ENCODE measurements at places on chromosomes 7 and 10.

DNA sequence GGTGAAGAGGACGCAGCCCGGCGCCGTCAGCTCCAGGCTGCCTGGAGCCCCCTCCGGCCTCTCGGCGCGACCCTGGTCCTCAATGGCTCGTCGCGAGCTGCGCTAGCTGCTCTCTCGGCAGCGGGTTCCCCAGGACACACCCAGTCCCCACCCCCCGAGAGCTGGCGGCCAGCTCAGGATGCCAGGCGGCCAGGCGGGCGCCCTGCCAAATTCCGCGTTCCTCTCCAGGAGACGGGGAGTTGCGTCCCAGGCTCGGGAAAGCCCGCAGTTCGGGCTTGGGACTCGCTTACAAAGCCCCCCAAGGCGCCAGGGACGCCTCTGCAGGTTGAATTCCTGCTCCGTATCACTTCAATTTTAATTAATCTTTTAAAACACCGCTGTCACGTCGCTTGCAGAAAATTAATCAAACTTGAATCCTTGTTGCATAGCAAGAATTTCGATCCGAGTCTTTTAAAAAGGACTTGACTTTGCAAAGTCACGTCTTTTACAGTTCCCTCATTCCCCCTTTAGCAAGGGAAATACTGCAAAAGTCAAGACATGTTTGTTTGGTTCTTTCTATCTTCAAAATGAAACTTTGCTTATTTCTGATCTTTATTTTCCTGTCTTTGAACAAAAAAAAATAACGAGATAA lies 28.2 kb downstream of the SKIDA1 start:
- DNase-seq: peak; percentile 60

DNA sequence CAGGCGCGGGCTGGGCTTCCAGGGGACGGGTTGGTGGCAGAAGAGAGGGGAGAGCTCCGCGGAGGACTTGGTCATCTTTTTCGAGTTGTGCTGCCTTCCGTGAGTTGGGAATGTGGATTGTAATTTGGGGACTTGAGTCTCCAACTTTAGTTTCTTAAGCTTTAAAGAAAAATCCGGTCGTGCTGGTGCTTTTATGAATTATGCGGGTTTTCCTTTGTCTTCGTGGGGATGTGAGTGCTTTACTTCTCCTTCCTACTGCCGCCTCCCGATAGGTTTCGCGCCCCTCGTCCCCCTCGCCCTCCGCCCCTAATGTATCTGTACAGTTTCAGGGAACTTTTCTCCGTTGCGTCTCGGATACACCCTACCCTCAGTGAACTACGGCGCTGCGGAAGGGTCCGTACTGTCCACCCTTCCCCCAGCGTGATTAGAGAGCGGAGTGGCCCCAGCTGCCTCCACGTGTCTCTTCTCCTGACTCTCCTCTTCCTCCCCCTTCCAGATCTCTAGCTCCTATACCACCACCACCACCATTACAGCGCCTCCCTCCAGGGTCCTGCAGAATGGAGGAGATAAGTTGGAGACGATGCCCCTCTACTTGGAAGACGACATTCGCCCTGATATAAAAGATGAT lies 649 bp downstream of the SCD start:
- DNase-seq: peak; percentile 26

GRCh38 chr7:135377171-135377570 lies 132.7 kb downstream of the CNOT4 start:
- no peak for DNase-seq

- no peak for DNase-seq
Observed at GRCh38 chr7:158004123-158004490, 583.5 kb downstream of the PTPRN2 start.

DNA sequence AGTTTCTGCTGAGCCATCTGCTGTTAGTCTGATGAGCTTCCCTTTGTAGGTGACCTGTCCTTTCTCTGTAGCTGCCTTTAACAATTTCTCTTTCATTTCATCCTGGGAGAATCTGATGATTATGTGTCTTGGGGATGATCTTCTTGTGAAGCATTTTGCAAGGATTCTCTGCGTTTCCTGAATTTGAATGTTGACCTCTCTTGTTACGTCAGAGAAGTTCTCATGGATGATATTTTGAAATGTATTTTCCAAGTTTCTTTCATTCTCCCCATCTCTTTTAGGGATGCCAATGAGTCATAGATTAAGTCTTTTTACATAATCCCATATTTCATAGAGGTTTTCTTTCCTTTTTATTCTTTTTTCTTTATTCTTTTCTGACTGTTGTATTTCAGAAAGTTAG lies 184.2 kb upstream of the BET1 start:
- DNase-seq: no peak

- DNase-seq: no peak
Observed at GRCh38 chr10:78744491-78745090, 324.2 kb upstream of the ZMIZ1 start.

GRCh38 chr7:151368136-151368571 lies 26.5 kb downstream of the NUB1 start:
- DNase-seq: peak; percentile 82

DNA sequence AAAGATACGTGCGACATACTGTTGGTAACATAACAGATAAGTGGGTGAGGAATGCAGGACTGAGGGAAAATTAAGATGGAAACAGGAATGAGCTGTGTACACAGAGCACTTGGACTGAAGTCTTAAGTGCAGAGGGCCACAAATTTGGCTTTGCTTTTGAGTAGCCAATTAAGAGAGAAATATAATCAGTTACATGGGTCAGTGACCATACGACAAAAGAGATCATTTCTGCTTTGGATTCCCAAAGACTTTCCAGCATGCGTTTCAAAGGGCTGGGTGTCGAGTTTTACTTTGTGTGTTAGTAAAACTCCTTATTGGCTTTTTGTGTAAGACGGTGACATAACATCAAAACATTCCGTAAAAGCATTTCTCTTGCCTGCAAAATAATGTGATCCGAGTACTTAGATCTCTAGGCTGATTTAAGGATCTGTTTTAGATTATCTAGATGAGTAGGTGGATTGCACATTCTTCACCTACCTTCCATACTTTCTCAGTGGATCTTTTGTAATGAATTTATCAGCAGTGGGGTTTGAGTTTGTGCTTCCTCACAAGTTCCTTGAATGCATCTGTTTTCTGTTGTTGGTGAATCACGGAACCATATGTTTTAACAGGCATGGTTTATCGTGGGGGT lies 7.5 kb downstream of the RABGEF1 start:
- no peak for DNase-seq

DNA sequence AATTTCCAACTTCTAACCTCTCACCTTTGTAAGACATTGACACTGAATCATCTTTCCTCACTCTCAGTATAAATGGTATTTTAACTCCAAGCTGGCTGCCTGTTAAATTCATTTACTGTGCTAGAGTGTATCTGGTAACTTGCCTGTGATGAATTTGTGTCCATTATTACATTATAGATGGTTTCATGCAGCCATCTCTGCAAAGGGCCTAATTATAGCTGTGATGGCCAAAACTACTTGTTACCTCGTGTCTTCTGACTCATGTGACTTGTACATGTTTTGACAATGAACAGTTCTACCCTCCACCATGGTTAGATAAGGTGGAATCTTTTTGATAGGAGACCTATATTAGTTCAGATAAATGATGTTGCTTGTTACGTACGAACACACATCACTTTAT lies 392.0 kb downstream of the PAXIP1 start:
- DNase-seq: no peak

GRCh38 chr7:70893422-70893821 lies 238.5 kb upstream of the GALNT17 start:
- no peak for DNase-seq

DNA sequence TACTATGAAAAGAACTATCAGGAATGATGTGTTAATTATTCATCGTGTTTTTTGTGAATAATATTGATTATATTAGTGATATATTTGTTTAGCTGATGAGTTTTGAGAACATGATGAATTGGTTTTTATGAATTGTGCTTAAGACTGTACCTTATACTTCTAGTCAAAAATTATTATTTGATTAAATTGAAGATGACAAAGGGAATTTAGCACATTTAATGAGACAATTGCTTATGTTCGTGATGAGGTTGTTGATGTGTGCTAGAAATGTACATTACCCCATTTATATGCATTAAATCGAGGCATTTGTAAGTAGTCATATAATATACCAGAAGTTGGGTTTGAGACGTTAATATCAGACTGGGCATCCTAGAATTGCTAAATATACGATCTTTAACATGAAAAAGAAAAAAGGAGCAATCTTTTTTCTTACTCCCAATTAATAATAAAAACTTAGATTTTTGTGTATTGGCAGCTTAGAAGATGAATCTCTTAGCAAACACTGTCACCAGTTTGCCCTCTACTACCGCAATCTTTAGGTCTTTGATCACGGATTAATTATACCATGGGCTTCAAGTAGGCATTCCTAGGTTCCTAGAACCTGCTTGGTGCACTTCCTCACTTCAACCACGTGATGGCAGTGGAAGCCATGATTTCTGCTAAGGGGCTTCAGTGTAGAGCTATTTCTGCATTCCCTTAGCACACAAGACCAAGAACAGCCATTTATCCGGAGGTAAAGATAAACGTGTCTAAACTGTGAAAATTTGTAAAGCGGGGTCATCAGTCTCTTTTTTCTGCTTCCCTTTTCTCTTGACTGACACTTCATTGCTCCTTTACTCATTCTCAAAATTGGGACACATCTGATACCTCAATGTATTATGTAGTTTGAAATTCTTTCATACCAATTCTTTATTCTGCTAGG lies 1.6 kb downstream of the KLHDC10 start:
- DNase-seq: peak; percentile 57

GRCh38 chr10:116245156-116245555 lies 27.9 kb downstream of the GFRA1 start:
- DNase-seq: no peak

- no peak for DNase-seq
Observed at GRCh38 chr10:114623661-114624294, 34.3 kb downstream of the ABLIM1 start.

DNA sequence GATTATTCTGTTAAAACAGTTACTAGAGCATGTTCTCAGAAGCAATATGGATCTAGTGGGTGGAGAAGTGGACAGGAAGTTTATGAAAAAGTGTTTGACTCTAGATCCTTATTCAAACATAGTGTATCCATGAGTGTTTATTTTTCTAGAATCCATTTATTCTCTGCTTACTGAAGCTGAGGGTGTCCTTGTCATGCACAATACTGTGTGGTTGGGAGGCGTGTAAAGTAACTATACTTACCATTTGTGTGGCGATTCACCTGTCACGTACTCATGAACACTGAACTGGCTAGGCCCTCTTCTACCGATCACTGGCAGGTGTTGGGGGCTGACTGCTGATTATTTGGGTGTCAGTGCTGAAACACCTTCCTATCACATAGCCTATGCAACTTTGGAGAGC lies 74.0 kb downstream of the POU6F2 start:
- DNase-seq: no peak

GRCh38 chr10:103850572-103850895 lies 4.8 kb downstream of the SH3PXD2A start:
- DNase-seq: no peak

DNA sequence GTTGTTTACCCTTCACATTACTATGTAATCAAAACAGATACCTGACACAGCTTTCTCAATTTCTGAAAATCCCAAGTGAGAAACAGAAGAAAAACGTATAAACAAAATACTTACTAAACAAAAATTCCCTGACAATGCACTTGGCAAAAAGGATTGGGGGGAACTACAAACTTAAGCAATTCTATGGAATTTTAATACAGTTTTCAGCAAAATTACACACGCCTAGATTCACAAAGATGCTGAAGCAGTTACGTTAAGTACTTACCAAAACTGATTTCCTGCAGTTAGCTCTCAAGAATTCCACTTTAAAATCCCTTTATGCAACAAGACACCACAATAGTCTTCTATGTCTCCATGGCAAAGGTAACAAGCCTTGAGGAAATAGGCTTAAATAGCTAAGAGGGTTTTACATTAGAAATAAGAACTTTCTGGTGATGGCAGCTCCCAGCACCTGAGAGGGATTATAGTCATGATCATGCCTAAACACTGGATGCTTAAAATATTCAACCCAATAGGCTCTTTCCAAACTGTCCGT lies 10.8 kb downstream of the TOMM7 start:
- DNase-seq: no peak

GRCh38 chr7:18548534-18548933 lies 53.0 kb downstream of the HDAC9 start:
- no peak for DNase-seq

- no peak for DNase-seq
Observed at GRCh38 chr10:132188331-132188730, 1.6 kb downstream of the DPYSL4 start.

GRCh38 chr7:30173058-30173897 lies 38.5 kb downstream of the MTURN start:
- DNase-seq: no peak

- no peak for DNase-seq
Observed at GRCh38 chr7:27202018-27202861, 2.3 kb upstream of the HOXA13 start.

- DNase-seq: no peak
Observed at GRCh38 chr7:1741751-1742554, 71.9 kb downstream of the ELFN1 start.

- DNase-seq: no peak
Observed at GRCh38 chr10:73854310-73854709, 20.0 kb downstream of the CAMK2G start.

- no peak for DNase-seq
Observed at GRCh38 chr7:115135769-115136410, 214.0 kb downstream of the MDFIC start.

GRCh38 chr10:99537086-99537988 lies 4.6 kb downstream of the NKX2-3 start:
- DNase-seq: peak; percentile 46

DNA sequence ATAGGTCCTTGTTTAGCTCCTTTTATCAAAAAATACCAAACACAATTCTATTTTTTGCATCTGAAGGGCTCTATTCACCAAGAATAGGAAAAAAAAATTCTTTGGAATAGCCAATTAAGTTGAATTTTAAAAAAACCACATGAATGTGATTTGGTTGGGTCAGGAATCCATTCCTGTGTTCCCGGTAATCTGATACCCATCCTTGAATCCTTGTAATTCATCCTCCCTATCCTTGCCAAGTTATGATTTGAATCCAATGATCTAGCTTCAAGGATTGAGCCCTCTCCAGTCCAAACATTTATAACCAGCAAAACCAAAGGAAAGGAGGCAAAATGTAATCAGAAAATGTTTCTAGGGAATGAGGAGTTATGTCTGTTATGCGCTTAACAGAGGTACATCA lies 86.6 kb downstream of the CFAP58 start:
- DNase-seq: no peak

Data from stimulated activated CD4-positive, alpha-beta T cell treated with anti-CD3 and anti-CD28 coated beads, Interleukin-15, amount 100 ng/mL, for 24 hours (primary cell).